ENCODE measurements at places on chromosomes 7 and 10.

- no peak for DNase-seq
These were observed 1584.4 kb upstream of the LRRTM3 start for GRCh38 chr10:65341323-65341925.

DNA sequence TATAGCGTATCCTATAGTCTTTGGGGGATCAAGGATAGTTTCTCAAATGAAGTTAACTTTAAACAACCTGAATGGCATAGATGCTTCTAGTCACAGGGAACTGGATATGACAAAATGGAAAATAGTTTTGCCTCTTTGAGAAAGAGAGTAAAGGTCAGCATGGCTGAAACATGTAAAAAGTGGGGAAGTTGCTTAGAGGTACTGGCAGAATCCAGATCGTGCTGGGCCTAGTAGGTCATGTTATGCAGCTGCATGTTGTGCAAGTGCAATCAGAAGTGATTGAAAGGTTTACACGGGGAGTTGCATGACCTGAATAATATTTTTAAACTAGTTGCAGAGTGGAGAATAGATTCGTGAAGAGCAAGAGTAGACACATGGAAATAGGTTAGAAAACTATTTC, 201.1 kb upstream of the HDAC9 start:
- no peak for DNase-seq

DNA sequence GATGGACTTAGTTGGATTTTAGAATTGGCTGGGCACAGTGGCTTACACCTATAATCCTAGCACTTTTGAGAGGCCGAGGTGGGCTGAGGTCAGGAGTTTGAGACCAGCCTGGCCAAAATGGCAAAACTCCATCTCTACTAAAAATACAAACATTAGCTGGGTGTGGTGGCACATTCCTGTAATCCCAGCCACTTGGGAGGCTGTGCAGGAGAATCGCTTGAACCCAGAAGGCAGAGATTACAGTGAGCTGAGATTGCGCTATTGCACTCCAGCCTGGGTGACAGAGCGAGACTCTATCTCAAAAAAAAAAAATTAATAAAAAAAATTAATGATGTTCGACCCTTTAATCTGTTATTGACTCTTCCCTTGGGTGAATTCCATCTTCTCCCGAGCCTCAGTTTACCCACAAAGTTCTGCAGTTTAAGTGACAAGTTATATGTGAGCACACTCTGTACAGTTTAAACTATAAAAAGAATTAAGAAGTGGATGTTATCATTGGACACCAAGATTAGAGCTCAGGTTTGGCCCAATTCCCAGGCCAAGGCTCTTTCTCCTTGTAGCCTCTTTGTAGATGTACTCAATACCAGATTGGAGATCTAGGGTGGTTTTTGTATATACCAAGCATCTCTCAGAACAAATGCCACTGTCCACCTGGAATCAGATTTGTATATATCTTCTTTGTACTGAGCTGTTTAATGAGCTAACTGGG, 15.0 kb downstream of the KAT6B start:
- DNase-seq = no peak

DNA sequence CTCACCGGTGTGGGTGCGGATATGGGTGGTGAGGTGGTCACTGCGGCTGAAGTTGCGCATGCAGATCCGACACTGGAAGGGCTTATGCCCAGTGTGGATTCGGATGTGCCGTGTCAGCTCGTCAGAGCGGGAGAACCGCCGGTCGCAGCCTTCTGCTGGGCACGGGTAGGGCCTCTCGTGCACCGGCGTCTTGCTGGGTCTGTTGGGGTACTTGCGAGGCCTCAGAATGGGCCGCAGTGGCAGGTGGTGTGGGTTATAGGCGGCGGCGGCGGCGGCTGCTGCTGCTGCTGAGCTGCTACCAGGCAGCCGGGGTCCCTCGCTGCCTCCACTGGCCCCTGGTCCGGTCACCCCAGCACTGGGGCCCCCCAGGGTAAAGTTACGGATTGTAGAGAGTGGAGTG, 2.7 kb downstream of the EGR2 start:
- DNase-seq = no peak

DNA sequence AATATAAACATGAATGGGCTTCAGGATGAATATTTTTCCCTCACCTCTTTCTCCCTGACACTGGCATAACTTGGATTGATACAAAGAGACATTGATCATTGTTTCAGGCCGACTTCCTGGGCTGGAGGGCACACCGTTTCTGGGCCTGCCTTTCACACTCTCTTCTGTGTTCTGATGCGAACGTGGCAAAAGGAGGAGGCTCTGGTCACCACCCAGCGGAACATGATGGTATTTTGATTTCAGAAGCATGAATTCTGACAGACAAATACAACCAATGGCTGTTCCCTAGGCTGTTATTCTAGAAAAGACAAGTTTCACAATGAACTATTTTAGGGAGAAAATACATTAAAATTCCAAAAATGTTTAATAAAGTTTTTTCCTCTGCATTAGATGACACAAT, 534.5 kb upstream of the MKI67 start:
- no peak for DNase-seq

- no peak for DNase-seq
These were observed 596.0 kb upstream of the TPK1 start for GRCh38 chr7:145431834-145432233.

- DNase-seq = no peak
These were observed 69.7 kb upstream of the APBB1IP start for GRCh38 chr10:26368463-26368862.

GRCh38 chr10:62665771-62666170, 138.7 kb upstream of the ADO start:
- no peak for DNase-seq

DNA sequence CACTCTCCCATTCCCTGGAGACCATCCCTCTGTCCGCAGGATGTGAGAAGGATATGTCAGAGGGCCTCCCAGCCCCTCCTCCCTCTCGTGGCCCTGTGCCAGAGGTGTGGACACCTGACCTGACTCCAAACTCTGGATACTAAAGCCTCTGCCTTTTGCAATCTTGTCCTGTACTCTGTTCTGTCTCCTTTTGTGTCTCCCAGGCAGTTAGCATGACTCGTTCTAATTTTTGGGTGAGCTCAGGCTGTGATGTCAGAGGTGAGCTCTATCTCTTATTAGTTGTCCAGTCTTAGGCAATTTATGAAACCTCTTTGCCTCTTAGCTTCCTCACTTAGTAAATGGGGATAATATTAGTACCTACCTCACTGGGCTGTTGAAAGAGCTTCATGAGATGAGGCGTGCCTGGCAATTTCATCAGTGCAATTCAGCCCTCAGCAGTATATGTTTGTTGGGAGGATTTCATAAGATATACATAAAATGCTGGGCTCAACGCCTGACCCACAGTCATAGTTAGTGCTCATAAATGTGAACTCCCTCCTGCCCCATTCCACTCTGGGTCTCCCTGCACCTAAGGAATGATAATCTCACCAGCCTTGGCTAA, 10.9 kb downstream of the MARVELD1 start:
- no peak for DNase-seq

DNA sequence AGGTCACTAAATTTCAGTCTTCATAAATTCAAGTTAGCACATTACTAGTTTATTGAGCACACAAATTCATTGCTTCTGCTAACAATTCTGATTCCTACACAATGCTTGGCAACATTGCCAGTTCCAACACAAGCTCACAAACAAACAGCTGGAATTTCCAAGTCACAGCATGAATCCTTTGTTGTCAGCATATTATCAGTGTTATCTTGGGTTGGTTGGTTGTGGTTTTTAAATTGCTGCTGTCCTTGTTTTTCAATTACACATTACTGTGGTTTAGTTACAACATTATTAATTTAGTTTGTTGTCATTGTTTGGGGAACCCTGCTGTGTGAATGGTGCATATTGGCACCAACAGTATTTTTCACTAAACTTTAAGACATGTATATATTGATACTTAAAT, 86.0 kb upstream of the ARID5B start:
- DNase-seq = no peak

DNA sequence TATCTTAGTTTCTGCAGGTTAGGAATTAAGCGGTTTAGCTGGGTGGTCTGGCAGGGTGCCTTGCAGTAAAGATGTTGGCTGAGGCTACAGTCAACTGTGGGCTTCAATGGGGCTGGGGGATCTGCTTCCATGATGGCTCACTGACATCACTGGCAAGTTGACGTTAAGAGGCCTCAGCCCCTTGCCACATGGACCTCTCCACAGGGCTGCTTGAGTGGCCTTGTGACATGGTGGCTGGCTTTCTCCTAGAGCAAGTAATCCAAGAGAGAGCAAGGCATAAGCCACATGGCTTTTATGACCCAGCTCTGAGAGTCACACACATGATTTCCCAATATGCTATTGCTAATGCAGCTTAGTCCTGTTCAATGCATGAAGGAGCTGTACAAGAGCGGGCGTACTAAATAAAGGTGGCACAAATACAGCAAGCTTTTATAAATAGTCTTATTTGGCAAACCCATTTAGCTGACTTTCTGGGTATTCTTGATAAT, 109.1 kb downstream of the SEPTIN7 start:
- DNase-seq = no peak

All from NCI-H187 treated with DMSO at 0.1 percent for 48 hours (cell line).